ENCODE measurements at places on chromosomes 1 and 21.

DNA sequence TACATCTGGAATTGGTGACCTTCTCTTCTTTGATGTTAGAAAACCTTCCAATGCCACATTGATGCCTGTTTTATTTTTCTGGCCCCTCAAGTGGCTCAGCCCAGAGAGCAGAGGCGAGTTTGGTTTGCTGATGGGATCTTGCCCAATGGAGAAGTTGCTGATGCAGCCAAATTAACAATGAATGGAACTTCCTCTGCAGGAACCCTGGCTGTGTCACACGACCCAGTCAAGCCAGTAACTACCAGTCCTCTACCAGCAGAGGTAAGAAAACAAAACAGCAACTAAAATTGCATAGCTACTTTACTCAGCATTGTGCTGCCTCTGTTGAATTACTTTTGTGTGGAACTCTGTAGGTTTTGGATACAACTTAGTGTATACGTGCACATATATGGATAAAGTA lies 97.6 kb downstream of the CC2D1B start:
- no peak for DNase-seq

- no peak for DNase-seq
Measured at GRCh38 chr1:67434491-67434890, 4.3 kb upstream of the SERBP1 start.

DNA sequence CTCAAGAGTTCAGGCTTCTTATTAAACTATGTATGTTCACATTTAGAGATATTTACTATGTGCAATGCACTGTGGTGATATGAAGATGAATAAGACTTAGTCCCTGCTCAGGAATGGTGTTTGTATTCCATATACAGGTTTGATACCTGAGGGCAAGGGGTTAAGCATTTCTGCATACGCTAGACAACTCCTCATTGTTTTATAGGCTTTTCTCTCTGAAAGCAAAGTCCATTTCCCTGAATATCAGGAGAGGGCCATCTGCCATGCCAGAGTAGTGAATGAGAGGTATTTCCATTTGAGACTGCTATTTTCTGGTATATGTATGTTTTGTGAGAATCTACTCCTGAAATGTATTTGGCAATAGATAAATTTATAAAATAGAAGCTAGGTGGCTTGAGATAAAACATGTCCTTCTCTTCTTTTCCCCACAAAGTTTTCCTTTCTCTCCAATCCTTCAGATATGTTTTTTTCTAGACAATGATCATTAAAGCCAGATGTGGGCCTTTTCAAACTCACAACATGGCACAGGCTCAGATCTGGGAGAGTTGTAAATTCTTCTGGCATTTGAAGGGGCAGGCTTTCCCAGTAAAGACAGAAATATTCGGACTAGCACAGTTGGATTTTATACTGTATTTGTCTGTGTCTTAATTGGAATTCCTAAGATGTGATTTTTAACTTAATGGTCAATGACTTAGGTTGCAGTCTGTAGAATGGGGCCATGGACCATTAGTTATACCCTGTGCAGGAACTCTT lies 73.3 kb upstream of the WDR26 start:
- DNase-seq: no peak

GRCh38 chr1:154270833-154271232 lies 1.6 kb upstream of the HAX1 start:
- no peak for DNase-seq

- no peak for DNase-seq
Measured at GRCh38 chr1:218557731-218558130, 212.6 kb downstream of the TGFB2 start.

- DNase-seq: peak; percentile 63
Measured at GRCh38 chr21:16194788-16195537, 465.2 kb downstream of the USP25 start.

DNA sequence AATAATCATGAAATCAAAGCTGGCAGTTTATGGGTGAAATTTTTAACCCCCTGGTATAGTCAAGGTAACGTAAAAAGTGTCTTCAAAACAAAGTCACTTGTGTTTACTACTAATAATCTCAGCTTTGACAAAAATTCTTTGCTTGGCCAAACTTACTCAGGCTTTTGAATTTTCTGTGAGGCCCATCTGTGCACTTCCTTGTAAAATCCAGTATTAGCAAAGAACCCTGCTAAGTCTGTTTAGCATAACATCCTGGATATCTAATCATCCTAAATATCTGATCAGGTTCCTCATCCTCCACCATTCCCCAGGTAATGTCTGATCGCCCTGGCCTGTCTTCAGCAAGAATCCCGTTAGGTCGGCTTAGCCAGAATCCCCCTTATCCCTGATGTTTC lies 3.0 kb downstream of the LYST start:
- DNase-seq: no peak

DNA sequence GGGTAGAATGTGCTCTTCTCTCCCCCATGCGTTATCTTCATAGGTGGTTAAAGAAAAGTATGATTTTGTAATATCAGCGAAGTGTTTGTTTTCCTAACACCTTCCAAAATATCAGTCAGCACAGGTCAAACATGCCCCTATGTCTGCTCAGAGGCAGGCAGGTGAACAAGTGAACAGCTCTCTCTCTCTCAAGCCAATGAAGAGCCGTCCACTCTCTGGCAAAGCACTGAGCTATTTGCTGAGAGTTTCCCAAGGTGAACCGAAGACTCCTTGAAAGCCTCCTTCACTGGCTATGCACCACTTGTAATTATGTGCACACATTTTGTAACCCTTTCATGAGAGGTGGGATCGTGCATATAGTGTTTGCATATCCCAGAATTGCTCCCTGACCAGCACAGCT lies 47.7 kb downstream of the ST6GALNAC3 start:
- DNase-seq: no peak

DNA sequence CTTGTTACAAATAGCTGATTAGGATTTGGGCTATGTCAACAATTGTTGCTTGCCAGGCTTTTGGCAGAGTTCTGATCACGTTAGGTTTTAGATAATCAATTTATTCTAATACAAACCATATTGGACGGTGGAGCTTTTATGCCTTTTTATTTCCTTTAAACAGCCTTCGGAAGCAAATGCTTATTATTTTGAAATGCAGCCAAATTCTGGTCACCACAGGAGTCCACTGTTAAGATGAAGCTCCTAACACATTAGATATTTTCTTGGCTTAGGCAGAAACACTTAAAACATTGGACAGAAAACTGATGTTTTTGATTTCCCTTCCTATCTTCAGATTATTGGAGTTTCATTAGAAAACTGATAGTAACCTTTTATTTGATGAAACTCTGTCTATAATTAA lies 82.9 kb downstream of the CENPF start:
- DNase-seq: no peak

- DNase-seq: no peak
Measured at GRCh38 chr1:55604749-55605148, 389.6 kb upstream of the USP24 start.

- no peak for DNase-seq
Measured at GRCh38 chr1:97046765-97047420, 325.3 kb downstream of the PTBP2 start.

DNA sequence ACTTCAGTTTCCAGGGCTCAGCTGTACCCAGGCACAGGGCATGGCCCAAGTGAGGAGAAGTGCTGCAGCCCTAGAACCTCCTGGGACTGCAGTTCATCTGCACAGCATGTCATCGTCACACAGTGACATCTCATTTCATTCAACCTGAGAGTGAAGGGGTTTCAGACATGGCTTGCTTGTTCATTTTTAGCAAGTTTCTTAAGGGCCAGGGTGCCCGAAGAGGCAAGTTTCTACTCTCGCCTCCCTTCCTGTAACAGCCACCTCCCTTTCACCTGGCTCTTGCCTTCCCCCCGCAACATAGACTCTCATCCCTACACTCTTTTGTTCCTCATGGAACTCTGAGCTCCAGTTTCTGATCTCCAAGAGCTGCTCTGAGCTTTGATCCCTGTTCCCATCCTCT lies 108.1 kb downstream of the C1orf21 start:
- no peak for DNase-seq

- no peak for DNase-seq
Measured at GRCh38 chr1:66840929-66841328, 39.9 kb upstream of the INSL5 start.

- no peak for DNase-seq
Measured at GRCh38 chr1:203954293-203954692, 92.9 kb downstream of the SNRPE start.

DNA sequence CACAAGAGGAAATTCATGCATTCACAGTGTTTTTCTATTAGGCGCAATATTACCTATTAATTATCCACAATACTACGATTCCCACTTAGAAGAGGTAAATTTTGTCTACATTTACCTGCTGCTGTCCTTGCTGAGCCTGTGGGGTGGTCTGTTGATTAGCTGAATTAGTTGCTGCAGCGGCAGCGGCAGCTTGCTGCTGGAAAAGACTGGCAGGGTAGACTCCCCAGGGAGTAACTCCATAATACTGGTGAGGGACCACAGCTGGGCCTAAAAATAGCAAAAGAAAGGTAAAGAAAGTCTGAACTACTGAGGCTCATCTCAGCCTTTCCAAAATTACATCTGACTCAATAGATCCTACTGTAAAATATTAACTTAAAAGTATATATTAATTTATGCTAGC lies 66.0 kb upstream of the SDC3 start:
- no peak for DNase-seq

- no peak for DNase-seq
Measured at GRCh38 chr1:41716188-41717130, 202.3 kb downstream of the HIVEP3 start.

GRCh38 chr1:9700340-9700739 lies 48.8 kb downstream of the PIK3CD start:
- DNase-seq: no peak

DNA sequence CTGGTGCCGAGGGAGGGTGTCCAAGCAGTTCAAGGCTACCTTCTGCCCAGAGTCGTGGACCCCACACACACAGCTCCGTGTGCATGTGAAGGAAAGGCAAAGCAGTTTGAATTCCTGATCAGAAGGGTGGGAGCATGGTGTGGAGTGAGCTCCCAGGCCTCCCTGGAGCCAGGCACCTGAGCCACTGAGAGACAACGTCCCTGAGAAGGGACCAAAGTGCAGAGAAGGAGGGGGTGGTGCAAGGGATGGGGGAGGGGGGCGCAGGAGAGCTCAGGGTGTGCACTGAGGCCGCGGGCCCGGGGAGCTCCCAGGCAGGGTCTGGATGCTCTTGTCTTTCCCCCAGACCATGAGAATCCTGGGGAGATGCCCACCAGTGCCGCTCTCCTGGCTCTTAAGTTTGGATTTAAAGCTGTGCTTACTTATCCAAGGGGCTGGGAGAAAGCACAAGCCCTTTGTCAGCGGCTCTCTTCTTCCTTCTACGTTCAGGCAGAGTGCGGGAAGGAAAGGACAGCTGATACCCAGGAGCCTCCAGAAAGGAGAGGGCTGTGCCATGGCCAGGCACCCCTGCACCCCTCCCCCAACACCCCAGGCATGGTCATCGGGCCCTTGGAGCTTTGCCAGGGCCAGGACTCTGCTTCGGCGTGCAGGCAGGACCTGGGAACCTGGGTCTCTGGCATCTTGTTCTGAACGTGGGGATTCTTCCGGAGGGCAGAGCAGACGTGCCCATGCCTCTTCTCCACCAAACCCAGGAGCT lies 24.1 kb downstream of the ACTA1 start:
- no peak for DNase-seq

DNA sequence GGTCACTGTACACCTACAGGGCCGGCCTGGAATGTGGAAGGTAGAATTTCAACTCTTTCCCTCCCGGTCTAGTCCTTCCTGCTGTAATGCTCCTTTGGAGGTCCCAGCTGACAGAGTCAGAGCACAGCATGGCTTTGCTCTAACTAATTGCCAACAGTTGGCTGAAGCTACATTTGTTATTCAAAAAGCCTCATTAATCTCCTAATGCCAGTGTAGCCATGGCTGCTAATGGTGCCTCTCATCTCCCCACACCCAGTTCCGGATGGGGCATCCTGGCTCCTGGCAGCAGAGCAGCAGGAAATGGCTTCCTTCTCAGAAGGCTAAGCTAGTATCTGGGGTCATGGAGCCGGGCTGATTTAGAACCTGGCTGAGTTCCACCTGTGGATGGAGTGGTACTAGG lies 18.7 kb upstream of the CAMK1G start:
- no peak for DNase-seq

DNA sequence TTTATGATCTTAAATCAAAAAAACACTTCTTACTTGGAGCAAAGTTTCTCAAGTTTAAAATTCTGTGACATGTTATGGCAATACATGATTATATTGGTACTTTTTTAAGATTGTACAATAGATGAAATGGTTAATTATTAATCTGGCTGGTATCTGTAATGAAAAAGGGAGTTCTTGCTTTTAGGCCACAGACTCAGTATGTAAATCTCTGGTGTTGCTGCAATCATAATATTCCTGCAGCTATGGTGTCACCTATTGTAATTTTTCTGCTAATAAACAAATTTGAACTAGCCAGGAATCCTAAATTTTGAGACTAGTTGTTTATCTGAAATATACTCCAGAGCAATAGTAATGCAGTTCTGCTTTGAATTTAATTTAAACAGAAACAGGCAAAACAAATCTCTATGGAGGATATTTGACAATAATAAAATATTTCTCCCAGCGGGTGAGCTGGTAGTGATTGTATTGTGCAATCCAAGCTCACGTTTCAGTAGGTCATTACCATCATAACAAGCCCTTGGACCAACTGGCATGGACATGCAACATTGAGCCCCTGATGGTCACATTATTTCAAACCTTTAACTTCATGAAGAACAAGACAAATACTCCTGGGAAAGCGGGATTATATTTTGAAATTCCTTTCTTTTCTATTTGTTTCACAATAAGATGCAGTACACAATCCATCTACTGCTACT lies 77.2 kb upstream of the USH2A start:
- no peak for DNase-seq

- no peak for DNase-seq
Measured at GRCh38 chr1:179048339-179049124, 22.8 kb downstream of the FAM20B start.

- DNase-seq: peak; percentile 80
Measured at GRCh38 chr1:65469889-65470340, 49.4 kb downstream of the LEPR start.

DNA sequence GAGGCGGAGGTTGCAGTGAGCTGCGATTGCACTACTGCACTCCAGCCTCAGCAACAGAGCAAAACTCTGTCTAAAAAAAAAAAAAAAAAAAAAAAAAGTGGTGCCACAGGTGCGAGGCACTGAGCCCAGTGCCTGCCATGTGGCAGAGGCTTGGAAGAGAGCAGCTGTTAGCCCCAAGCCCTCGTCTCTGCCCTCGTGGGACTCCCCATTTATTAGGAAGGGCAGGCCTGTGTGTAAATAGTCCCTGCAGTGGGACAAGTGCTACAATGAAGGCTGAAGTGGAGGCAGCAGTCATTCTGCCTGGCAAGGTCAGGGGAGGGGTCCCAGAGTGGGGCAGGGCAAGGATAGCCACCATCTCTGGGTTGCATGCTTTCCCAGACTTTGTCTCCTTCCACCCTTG lies 6.5 kb downstream of the RPS6KA1 start:
- DNase-seq: no peak

- DNase-seq: no peak
Measured at GRCh38 chr1:198776602-198777029, 137.8 kb downstream of the PTPRC start.

DNA sequence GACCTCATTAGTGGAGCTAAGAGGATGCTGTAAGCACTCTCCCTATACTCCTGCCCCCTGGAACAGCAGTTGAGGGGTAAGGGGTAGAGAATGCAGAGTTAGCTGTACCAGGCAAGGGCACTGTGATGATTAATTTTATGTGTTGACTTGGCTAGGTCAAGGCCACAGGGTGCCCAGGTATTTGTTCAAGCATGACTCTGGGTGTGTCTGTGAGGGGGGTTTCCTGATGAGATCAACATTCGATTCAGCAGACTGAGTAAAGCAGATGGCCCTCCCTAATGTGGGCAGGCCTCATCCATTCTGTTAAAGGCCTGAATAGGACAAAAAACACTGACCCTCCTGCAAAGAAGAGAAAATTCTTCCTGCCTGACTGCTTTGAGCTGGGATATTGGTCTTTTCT lies 110.8 kb downstream of the KCND3 start:
- DNase-seq: no peak
